ENCODE measurements at places on chromosomes 2 and 18.

- DNase-seq: no peak
These were observed 763 bp downstream of the CCDC141 start for GRCh38 chr2:179049203-179049545.

GRCh38 chr2:121697108-121697631, 39.5 kb downstream of the NIFK start:
- DNase-seq: no peak

GRCh38 chr2:26900831-26901321, 52.9 kb downstream of the DPYSL5 start:
- no peak for DNase-seq

DNA sequence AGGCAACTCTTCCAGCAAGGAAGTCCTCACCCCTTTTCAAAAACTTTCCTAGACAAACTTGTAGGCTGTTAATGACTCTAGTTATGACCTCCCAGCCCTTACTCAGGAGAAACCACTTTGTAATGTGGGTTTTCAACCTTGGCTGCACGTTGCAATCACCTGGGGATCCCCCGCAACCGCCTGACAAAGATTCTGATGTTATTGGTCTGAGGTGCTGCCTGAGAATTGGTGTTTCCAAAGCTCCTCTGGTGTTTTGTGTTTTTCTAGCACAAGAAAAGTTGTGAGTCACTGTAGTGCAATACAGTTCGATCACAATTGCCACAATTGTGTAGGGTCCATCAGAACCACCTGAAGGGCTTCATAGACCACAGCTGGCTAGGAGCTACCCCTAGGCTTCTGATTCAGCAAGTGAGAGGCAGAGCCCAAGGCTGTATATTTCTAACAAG, 121.6 kb downstream of the SP100 start:
- DNase-seq: no peak

GRCh38 chr2:184767059-184767458, 168.7 kb downstream of the ZNF804A start:
- no peak for DNase-seq

DNA sequence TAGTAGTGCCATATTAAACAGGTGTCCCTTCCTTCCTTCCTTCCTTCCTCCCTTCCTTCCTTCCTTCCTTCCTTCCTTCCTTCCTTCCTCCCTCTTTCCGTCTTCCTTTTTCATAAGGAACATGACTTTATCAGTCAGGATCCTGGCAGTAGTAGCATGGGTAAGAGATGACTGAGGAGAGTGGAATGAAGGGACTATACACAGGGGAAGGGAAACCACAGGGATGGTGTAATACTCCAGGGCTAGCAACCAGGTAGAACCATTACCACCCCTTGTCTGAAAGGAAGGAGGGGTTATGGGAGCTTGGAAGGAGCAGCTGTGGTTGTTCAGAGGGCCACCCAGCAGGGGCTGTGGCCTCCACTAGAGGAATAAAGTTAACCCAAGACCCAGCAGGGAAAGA, 23.2 kb upstream of the KDM3A start:
- no peak for DNase-seq

- DNase-seq: no peak
These were observed 43.2 kb upstream of the FHL2 start for GRCh38 chr2:105442056-105442455.

DNA sequence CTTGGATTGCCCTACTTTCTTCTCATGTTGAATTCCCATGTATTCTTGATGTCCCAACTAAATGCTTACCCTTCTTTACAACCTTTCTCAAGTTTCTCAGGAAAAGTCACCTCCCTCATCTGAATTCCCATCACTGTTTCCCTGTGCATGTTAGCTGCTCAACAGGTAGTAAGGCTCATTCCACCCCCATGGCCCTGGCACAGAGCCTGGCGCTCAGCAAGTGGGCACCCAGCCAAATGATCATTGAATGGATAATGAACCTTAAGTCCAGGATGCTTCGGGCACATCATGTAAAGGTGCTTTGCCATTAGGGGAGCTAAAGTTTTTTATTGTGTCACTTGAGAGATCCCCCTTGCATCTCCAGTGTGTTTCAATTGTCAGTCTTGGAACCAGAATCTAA, 124.0 kb downstream of the PKP4 start:
- no peak for DNase-seq

- DNase-seq: no peak
These were observed 15.4 kb upstream of the STAT4 start for GRCh38 chr2:191166111-191166755.

- no peak for DNase-seq
These were observed 81.0 kb downstream of the KLHL29 start for GRCh38 chr2:23465936-23466335.
